ENCODE measurements at places on chromosomes 4 and X.

DNA sequence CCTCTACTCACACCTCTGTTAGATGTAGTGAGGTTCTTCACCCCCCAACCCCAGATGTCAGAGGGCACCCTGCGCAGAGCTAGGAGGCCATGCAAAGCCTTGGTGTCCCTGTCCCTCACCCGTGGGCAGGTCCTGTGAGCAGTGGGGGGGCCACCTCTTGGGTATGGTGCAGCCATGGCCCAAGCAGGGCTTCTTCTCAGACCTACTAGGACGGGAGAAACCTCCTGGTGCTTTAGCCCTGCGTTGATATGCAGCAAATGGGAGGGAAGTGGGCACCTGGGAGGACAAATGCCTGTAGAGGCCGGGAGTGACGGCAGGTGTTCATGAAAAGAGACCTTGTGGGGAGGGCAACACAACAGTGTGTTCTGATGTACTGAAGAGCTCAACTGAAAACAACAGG, 38.5 kb upstream of the MSANTD1 start:
- DNase-seq = no peak

DNA sequence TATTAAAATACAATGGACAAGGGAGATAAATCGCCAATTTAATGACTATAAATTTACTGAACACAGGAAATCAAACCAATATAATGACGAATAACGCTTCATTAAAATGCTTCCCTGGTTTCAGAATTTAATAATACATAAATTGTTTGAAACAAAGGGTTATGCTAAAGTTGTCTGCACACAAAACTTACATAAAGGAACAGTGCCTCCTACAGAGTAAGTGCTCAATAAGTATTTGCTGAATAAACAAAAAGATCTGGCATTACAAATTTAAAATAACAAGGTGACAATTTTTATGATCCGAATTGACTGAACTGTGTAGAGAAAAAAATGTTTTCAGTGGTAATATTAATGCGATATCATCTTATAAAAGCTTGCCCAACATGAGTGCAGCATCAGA, 69.6 kb downstream of the NOCT start:
- peak; percentile 35 for DNase-seq

GRCh38 chr4:121088867-121089266, 16.5 kb upstream of the NDNF start:
- DNase-seq = no peak

DNA sequence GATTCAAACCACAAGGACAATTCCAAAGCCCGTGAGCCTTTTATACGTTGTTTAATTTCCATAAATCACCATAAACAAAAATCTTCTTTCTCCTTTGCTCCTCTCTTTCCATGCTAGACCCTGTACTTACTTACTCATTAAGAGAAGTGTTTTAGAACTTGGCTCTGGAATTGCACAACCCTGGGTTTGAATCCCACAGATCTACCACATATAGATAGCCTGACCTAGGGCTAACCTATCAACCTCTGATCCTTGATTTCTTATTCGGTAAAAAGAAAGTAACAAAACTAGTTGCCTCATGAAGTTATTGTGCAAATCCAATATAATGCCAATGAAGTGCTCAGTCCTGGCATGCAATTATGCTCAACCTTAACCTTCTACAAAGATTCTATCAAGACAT, 68.8 kb downstream of the ZAR1 start:
- DNase-seq = no peak

Measured in fibroblast of skin of back (primary cell).